ENCODE measurements at places on chromosomes 3 and 15.

DNA sequence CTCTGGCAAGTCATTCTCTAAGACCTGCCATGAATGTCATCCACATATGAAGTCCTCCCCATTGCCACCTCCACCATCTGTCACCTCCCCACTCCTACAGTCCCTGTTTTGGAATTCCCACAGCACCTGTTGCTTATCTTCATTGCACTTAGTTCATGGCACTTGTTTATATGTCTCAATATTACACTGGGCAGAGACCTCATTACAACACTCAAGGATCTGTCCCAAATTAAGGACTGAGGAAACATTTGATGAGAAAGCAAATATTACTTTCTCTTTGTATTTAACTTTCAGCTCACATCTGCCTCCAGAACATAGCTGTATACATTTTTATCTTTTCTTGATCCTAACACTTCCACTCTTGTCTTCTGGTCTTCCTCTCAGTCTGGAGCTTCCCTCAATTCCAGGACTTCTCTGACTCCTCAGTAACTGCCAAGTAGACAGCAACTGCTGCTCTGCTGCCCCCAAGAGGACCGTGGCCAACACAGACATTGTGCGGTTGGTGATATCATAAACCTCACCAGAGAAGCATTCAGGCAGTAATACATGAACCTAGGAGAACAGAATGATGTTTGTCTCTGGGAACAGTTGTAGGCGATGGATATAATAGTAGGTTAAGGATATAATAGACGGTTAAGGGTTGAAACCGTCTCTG, 45.0 kb upstream of the FGF12 start:
- DNase-seq: no peak

GRCh38 chr3:51942603-51943450, 664 bp downstream of the PARP3 start:
- DNase-seq: no peak

DNA sequence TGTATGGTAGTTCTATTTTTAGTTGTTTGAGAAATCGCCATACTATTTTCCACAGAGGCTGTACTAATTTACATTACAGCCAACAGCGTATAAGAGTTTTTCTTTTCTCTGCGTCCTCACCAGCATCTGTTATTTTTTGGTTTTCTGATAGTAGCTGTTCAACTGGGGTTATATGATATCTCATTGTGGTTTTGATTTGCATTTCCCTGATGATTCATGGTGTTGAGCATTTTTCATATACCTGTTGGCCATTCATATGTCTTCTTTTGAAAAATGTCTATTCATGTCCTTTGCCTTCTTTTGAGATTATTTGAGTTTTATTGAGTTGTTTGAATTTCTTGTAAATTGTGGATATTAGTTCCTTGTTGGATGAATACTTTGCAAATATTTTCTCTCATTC, 114.6 kb downstream of the LRRK1 start:
- no peak for DNase-seq

GRCh38 chr15:63436872-63437375, 55.3 kb upstream of the CA12 start:
- peak; percentile 39 for DNase-seq

Data from NCI-H187 (cell line).